ENCODE measurements at places on chromosomes 16 and 17. TPM values are rescaled to one million over a fixed set of nuclear protein-coding genes. Genes with fewer than 3 reads are reported as not detected.

Gene NUP88
- 45.0 TPM for polyA plus RNA-seq

Gene SLC13A2
- polyA plus RNA-seq = 0.09 TPM

Gene ZC3H7A
- polyA plus RNA-seq = 37.1 TPM

Gene GP2
- 7.0 TPM for polyA plus RNA-seq

Gene PRAC2
- polyA plus RNA-seq = not detected

Gene NTN1
- polyA plus RNA-seq = 2.0 TPM

Gene SPEM3
- polyA plus RNA-seq = not detected

Gene PERCC1
- polyA plus RNA-seq = not detected
